ENCODE measurements at places on chromosomes 13 and 19.
A peak's percentile ranks its signal among the peaks of the same experiment; 100 is the strongest.

- no peak for DNase-seq
Measured at GRCh38 chr13:94214121-94214520, 265.4 kb downstream of the DCT start.

- no peak for DNase-seq
Measured at GRCh38 chr19:42313096-42313839, at the start of gene TMEM145. TMEM145 (plus strand) TSS chr19:42313309; CDS start chr19:42313377, 68 bp downstream.

DNA sequence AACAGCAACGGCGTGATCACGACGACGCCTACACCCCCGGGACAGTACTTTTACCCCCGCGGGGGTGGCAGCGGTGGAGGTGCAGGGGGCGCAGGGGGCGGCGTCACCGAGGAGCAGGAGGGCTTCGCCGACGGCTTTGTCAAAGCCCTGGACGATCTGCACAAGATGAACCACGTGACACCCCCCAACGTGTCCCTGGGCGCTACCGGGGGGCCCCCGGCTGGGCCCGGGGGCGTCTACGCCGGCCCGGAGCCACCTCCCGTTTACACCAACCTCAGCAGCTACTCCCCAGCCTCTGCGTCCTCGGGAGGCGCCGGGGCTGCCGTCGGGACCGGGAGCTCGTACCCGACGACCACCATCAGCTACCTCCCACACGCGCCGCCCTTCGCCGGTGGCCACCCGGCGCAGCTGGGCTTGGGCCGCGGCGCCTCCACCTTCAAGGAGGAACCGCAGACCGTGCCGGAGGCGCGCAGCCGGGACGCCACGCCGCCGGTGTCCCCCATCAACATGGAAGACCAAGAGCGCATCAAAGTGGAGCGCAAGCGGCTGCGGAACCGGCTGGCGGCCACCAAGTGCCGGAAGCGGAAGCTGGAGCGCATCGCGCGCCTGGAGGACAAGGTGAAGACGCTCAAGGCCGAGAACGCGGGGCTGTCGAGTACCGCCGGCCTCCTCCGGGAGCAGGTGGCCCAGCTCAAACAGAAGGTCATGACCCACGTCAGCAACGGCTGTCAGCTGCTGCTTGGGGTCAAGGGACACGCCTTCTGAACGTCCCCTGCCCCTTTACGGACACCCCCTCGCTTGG is 966 bp downstream of the JUNB start:
- peak; percentile 81 for DNase-seq

GRCh38 chr19:35267818-35268535 is 785 bp upstream of the USF2 start:
- peak; percentile 57 for DNase-seq

DNA sequence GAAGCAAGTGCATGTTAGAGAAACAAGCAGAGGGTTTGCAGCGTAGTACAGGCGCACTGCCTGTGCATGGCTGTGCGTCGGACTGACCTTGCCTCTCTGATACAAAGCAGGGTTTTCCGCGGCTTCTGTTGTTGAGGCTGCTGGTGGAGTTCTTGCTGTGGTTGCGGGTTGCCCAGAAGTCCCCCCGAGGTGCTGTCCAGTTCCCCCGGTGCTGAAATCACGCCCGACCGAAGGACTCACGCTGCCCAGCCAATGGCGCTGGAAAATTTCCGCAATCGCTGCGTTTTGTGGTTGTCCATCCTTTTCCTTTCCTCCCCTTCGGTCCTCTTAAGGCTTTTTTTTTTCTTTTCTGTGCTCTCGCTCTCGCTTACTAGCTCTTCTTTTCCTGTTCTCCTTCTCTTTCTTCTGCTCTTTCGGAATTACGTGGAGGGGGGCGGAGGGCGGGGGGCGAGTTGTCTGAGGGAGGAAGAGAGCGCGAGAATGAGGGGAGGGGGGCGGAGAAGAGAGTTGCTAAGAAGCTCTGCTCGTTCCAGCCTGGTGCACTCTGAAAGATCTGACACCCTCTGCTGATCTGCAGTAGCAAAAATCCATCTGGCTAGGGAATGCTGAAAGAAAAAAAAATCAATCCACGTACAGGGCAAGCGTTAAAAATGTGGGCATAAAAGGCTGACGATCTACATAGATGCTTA is at the start of gene SLITRK1:
Gene SLITRK1 (minus strand): TSS at position 558 of the 689 bp plus-strand sequence. CDS start 967 bp downstream, outside the sequence.
- no peak for DNase-seq

DNA sequence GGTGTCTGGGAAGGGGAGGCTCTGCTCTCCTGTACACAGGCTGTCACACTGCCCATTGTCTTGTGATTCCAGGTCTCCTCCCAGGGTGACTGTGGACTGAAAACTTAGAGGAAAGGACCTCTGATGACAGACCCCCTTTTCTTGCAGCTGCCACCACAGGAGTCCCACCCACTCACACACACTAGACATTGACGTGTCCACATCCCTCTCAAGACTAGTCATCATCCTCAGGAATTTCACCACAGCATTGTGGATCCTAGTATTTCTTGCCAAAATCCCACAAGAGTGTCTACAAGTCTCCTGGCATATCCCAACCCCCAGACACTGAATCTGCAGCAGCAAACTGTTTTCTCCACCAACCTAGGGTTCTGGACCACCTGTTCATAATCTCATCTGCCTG is 5.3 kb downstream of the ZNF85 start:
- DNase-seq: no peak

DNA sequence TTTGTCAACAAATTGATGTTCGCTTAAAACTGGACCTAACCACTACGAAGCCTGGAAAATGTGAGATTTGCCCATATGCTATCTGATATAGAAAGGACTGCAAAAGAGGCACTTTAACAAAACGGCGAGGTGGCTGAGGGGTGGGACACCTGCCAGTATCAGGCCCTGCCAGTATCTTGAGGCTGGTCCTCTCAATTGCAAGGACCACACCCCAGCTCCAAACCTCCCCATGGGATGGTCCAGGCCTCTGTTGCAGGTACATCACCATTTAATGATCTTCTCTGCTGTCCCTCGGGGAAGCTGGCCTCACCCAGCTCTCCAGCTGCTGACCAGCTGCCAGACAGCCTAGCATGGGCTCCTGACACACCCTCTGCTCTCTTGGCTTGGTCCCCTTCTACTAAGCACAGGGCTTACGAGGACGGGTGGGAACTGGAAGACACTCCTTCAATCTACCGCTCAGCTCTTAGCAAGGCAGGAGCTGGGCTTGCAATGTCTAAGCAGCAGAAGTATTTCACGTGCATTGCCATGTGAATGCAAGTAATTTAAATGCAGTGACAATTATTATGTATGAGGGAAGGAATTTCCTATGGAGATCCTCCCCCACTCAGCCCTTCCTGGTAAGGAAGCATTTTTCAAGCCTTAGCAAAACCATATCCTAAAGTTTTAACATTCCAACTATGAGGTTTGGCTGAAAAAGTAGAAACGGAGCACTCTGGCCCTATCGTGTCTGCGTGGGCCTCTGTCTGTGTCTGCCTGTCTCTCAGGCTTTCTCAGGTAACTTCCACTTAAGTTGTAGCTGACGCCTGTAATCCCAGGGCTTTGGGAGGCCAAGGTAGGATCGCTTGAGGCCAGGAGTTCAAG is 63.9 kb downstream of the LATS2 start:
- no peak for DNase-seq

DNA sequence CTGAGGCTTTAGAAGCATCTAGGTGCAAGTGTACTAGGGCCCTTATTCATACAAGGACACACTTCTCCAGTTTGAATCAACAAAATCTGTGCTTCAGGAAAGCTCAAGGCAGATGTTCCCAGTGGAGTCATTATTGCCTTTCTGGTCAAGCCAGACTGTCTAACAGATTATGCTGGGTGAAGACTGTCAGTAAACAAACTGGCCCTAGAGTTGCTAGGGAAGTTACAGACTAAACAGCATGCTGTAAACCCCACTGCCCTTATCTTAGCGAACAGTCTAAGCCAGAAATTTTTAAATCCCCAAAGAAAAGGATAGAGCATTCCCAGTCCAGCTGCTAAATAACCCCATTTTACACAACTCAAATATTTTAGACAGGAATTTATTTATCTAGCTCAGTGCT is 1701.3 kb upstream of the PRR20A start:
- DNase-seq: no peak

- no peak for DNase-seq
Measured at GRCh38 chr13:77291774-77292173, 35.1 kb downstream of the MYCBP2 start.

DNA sequence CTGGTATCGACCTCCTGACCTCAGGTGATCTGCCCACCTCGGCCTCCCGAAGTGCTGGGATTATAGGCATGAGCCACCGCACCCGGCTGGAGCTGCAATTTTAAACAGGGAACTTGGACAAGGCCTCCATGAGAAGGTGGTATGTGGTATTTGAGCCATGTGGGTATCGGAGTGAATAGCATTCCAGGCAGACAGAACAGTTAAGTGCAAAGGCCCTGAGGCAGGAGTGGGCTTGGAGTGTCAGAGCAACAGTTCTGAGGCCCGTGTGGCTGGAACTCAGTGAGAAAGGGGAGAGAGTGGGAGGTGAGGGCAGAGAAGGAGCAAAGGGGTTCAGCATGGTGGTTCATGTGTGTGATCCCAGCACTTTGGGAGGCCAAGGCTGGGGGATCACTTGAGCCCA is 2.9 kb downstream of the RCN3 start:
- no peak for DNase-seq

DNA sequence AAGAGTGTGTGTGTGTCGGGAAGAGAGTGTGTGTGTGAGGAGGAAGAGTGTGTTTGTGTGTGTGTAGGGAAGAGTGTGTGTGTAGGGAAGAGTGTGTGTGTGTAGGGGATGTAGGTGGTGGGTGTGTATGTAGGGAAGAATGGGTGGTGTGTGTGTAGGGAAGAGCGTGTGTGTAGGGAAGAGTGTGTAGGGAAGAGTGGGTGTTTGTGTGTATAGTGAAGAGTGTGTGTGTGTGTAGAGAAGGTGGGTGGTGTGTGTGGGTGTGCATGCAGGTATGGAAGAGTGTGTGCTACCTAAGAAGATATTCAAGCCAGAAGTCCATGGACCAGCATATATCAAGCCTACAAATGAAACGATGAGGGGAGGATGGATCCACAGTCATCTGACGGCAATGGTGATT is 265.8 kb downstream of the FGF9 start:
- DNase-seq: no peak

- no peak for DNase-seq
Measured at GRCh38 chr13:44715287-44716230, 139.4 kb upstream of the TSC22D1 start.

DNA sequence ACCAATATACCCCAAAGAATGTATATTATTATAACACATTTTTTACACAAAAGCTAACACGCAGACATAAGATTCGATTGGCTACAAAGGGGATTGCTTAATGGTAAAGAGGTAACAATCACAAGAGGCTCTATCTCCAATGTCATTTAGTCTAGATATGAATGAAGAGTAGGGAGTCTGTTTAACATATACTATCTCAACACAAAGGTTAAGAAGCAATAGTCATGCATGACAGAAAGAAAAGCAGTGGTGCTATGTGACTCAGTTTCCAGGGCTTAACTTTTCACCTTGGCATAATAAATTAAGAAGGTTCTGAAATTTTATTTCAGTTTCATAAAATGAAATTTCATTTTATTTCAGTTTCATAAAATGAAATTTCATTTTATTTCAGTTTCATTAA is 33.3 kb downstream of the UFM1 start:
- DNase-seq: no peak

DNA sequence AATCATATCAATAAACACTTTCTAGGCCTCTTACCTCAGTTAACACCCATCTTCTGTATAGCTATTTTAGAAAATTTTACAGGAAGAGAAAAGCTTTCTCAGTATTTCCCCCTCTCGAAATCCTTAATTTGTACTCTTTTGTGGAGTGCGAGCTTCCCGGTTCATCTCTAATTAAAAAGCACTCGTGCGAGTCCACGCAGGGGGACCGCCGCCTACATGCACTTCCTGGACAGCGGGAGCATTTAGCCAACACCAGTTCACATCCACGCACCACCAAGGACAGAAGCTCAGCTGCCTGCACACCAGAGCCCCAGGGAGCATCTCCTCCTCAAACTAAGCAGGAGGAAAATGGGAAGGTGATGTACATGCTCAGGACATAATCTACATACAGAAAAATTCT is 60.0 kb downstream of the RASA3 start:
- no peak for DNase-seq

DNA sequence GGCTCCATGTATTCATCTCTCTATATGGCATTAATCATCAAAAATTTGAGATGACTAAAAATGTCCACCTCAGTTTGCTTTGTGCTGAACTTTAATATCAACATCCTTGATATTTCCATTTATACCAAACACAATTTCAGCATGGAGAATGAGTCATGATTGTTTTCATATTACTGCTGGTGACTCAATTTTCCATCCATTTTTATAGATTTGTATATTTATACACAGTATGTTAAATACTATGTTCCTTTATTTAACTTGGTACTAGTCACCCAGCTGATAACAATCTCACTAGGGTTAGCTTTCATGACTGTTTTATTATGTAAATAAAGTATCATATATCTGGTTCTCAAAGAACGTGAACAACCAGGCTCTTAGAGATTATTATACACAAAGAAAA is 1255.1 kb downstream of the SLITRK1 start:
- no peak for DNase-seq

DNA sequence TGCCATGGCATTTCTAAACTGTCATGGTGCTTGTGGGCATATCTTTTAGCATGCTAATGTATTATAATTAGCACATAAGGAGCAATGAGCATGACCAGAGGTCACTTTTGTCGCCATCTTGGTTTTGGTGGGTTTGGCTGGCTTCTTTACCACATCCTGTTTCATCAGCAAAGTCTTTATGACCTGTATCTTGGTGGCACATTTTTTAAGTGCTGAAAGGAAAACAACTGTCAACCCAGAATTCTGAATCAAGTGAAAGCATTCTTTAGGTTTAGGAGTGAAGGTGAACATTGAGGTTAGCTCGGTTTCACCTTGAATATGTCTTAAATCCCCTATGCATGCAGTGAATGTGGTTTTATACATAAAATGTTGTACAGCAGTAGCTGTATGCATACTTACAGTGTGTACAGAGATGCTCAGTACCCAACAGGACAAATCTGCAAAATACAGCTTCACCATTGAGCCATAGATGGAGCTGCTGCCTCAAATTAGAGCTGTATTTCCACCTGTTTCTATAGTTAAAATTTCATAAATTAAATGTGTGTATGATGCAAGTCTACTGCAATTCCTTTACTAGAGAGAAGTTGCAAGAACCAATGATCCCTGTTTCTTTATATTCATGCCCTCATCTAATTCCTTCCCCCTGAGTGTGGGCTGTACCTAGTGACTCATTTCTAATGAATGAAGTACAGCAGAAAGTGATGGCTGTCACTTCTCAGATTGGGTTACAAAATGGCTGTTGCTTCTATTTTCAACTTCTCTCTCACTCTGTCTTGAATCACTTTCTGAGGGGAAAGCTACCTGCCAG is 25.2 kb upstream of the IGSF23 start:
- peak; percentile 45 for DNase-seq

- no peak for DNase-seq
Measured at GRCh38 chr19:13952931-13953531, 722 bp downstream of the DCAF15 start.

GRCh38 chr13:97127842-97128241 is 94.3 kb upstream of the MBNL2 start:
- no peak for DNase-seq

GRCh38 chr13:49146950-49147355 is 73.2 kb upstream of the MLNR start:
- DNase-seq: no peak

- DNase-seq: no peak
Measured at GRCh38 chr19:46381756-46382345, 31.5 kb downstream of the CCDC8 start.

- DNase-seq: peak; percentile 67
Measured at GRCh38 chr19:49590971-49591730, at the start of gene PRR12. PRR12 (plus strand) TSS chr19:49591182; CDS start chr19:49591655, 473 bp downstream.

Measured in T1000 (cell line).